Activated CD4-positive, alpha-beta T cell treated with anti-CD3 and anti-CD28 coated beads, Interleukin-2, amount 50 U/mL, for 16 hours (primary cell): ENCODE measurements at places on chromosomes 12 and 14.

- no peak for DNase-seq
Observed at GRCh38 chr12:115956236-115956635, 321.3 kb downstream of the MED13L start.

GRCh38 chr12:61138415-61138759 lies 1121.8 kb upstream of the USP15 start:
- DNase-seq: no peak

DNA sequence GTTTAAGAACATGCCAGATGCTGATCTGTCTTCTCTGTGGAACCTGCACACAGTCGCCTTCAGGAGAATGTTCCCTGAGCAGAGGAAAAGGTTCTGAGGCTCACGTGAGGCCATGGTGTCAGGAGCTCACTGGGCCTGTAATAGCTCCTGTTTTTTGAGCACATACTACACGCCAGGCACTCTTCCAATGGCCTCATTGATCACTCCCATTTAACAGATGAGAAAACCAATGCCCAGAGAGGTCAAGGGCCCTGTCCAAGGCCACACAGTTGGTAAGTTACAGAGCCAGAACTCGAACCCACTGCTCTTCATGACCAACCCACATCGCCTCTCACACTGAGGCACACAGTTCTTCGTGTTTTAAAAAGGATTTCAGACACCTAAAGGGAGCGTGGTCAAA lies 7.3 kb upstream of the HHIPL1 start:
- no peak for DNase-seq

DNA sequence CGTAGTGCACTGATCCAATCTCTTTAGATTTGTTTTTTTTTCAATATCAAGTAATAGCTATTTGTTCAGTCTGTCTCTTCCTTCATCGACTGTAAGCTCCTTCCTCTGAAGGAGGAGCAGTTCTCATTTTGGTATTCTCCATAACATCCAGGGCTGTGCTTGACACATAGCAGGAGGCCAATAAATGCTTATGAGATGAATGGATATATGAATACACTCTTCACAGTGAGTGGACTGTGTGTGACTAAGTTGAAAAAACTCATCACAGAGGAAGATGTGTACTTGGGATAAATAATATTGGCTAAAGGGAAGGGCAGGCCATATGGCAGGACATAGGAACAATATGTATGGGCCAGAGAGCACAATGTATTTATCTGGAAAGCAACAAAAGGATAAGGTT lies 205.3 kb upstream of the PRICKLE1 start:
- no peak for DNase-seq

DNA sequence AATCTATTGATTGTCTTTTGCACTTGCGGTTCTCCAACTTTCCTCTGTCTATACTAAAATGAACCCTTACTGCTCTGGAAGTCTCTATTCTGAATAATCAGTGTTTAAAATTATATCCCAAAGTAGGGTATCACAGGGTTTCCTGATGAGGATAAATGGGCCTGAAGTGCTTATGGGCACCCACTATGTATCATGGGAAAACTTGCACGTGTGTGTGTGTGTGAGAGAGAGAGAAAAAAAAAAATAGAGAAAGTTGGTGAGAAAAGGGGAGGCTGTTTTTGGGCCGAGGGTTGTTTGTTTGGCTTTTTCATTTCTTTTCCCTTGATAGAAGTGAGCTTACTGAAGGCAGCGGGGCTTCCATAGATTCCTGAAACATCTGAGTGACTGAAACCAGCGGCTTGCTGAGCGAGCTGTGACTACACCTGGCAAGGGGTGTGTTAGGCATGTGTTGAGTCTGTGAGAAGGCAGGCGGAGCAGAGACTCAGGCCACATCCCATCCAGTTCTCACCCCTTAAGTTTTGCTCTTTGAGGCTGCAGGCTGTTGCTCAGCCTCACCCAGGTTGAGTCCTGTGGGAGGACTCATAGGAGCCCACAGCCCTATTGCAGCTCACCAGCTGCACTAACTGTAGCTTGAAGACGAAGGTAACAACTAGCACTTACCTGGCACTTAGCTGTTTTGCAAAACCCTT lies 17.2 kb downstream of the PPFIBP1 start:
- no peak for DNase-seq

DNA sequence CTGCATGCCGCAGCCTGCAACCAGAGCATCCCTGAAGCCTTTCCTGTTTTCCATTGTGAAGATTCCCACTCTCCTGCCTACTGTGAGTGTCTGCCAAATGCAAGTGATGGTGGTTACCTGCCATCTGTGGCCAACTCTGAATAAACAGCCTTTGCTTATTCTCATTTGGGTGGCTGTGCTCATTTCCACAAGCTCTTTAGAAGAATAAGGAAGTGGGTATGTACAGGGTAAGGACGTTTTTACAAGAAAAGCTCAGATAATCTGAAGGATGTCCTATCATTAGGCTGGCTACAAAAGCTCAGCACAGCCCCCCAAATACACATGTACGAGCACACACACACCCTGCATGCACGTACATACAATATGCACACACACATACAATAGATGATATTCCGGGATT lies 7.3 kb upstream of the RNASE1 start:
- no peak for DNase-seq

GRCh38 chr14:96735526-96735925 lies 61.7 kb upstream of the VRK1 start:
- DNase-seq: no peak

DNA sequence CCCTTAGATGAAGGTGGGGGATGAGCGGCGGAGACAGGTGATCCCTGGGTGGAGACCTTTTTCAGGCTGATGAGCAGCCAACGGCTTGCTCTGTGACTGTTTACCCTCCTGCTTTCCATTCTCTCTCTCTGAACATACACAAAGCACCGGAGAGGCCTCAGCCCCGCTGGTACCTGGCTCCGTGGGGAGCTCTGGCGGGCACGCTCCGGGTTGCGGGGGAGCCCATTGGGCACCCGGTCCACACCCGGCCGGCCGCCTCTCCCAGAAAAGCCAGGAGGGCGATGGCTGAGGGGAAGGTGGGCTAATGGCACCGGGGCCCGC lies 545 bp downstream of the SMARCC2 start:
- peak; percentile 11 for DNase-seq

DNA sequence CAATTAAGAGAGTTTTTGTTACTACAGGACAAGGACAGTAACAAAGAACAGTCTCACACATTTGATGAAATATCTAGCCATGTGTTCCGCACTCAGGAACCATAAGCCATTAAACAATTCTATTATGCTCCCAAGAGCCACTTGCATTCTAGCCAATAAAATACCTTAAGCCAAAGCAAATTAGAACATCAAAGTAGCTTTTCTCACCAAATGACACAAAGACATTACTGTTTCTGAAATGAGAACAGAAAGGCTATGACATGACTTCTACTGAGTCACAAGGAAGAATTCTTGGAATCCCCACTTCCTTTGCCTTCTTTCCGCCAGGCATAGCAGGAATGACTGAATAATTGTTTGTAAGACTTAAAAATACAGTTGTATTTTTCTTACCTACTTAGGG lies 445.8 kb downstream of the ATP23 start:
- DNase-seq: no peak

GRCh38 chr12:104702565-104703139 lies 245.9 kb downstream of the CHST11 start:
- DNase-seq: no peak

- no peak for DNase-seq
Observed at GRCh38 chr14:29461506-29461905, 466.1 kb downstream of the PRKD1 start.
